ENCODE measurements at places on chromosomes 6 and 20.

- no peak for DNase-seq
Measured at GRCh38 chr6:139016337-139017213, 12.0 kb upstream of the ABRACL start.

DNA sequence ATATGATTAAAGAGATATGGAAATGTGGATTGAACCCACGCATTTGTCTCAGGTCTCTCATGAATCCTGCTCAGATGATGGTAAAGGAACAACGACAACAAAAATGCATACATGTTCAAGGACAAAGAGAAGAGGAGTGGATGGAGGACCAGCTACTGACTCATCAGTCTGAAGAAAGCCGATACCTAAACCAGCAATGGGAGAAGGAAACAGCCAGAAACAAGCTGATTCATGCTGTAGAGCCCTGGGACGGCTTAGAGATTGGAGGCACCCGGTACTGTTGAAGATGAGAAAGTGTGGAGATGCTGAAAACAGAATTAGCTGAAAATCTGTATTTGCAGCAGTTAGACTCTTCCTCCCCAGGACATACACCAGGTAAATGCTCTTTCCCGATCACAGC lies 14.4 kb upstream of the RIPPLY2 start:
- no peak for DNase-seq

- no peak for DNase-seq
Measured at GRCh38 chr20:7207186-7207798, 439.8 kb downstream of the BMP2 start.

- DNase-seq = no peak
Measured at GRCh38 chr6:79621579-79621978, 9.6 kb upstream of the SH3BGRL2 start.

DNA sequence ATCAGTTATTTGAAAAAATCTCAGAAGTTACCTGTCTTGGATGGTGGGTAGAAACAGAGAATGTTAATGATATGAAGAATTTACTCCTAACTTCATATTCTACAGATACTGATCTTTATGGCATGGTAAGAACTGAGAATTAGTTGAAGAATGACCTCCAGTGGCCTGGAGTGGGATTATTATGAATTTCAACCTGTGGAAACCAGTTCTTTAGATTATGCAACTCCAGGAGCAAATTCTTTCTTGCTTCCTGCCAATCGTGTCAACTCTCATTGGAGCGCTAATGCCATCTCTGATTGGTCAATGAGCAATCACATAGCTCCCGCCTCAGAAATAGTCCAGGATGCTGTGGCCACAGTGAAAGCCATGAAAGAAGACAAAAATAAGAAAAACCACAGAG lies 40.6 kb downstream of the LYRM2 start:
- no peak for DNase-seq

DNA sequence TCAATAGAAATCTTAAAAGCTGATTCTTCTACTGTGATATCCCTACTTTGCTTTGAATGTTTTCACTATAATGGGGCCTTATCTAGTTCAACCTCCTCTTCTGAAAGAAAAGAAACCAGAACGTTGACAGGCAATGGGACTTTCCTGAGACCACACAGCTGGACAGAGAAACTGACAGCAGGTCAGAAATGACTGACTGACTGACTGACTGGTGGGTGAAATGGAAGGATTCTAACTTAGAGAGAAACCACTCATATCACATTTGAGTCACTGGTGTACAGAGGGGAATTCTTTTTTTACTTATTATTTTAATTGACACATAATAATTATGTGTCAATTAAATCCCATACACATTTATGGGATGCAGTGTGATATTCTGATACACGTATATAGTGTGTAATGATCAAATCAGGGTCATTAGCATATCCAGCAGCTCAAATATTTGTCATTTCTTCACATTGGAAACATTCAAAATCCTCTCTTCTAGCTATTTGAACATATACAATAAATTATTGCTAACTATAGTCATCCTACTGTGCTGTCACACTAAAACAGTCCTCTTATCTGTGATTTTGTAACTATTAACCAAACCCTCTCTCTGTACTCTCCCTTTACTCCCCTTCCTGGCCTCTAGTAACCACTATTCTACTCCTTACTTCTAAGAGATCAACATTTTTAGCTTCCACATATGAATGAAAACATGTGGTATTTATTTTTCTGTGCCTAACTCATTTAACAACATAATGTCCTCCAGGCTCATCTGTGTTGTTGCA lies 64.8 kb upstream of the NRSN1 start:
- DNase-seq = no peak

DNA sequence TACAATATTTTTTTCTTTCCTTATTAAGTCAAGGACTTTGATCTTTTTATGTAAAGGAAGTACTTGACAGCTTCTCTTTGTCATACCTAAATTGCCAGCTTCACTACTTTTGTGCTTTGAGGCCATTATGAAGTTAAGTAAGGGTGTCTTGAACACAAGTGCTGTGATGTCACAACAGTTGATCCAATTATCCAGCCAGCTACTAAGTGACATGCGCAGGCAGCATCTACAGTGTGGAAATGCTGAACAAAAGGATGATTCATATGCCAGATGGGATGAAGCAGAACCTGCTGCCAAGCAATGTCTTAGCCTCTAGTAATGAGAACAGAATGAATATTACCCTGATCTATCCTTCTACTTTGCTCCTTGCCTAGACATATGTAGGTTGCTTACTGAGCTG lies 68.3 kb upstream of the TMEM244 start:
- no peak for DNase-seq

DNA sequence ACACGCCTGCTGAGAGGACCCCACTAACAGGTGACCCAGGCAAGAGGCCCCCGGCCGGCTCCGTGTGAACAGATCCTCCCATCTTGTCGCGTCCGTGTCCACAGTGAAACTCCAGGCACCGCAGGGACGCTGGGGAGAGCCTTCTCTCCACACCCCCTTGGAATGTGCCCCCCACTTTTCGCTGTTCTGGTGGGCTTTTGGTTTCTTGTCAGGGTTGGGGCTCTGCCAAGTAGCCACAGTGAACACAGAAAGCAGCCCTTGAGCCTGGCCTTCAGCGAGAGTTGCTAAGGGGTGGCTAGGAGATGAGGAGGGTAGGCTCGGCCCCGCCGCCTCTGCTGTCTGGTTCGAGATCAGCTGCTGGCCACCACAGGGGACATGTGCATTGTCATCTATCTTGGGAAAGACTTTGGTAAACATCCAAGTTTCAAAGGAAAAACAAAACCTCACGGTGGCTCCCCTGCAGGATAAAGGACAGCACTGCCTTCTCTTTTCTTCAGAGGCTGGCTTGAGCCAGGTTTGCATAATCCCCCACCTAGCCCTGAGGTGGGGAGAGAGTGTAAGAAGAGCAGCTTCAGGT lies 22.7 kb downstream of the SYNDIG1 start:
- DNase-seq = no peak

GRCh38 chr6:95423331-95423730 lies 154.0 kb upstream of the MANEA start:
- DNase-seq = no peak

DNA sequence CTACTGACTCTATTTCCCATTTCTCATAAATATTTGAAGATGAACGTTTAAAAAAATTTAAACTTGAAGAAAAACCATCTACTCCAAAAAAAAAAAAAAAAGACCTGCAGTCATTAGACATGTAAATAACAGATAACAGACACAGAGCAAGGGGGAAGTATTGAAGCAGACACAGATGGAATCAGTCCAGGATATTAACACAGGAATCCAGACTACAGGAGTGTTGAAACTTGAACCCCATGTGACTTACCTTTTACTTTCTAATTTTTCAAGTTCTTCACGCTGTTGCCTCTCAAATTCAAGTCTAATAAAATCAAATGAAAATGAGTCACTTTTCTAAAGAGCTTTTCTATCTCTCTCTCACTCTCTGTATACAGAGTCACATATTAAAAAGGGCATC lies 191.8 kb downstream of the KIF16B start:
- no peak for DNase-seq

GRCh38 chr6:74507649-74508048 lies 698.2 kb downstream of the COL12A1 start:
- no peak for DNase-seq

- DNase-seq = no peak
Measured at GRCh38 chr6:73791336-73791735, 95.3 kb downstream of the CD109 start.

- no peak for DNase-seq
Measured at GRCh38 chr20:59019217-59019616, at the start of gene TUBB1. TSS of gene TUBB1 (plus strand) at chr20:59019429. CDS start at chr20:59019523, 94 bp downstream.

GRCh38 chr20:33164763-33165095 lies 3.2 kb upstream of the BPIFA2 start:
- no peak for DNase-seq

DNA sequence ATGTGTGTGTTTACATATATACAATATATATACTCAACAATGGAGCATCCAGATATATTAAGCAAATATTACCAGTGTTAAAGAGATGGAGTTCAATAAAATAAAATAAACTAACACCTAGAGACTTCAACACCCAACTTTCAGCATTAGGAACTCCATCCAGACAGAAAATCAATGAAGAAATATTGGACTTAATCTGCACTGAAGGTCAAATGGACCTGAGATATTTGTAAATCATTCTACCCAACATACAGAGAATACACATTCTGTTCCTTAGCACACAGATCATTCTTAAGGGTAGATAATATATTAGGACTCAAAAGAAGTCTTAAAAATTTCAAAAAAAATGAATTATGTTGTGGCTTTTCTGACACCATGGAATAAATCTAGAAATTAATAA lies 832.3 kb upstream of the ADGRB3 start:
- no peak for DNase-seq

GRCh38 chr6:90251295-90251992 lies 45.2 kb downstream of the BACH2 start:
- DNase-seq = no peak

GRCh38 chr6:125191916-125192609 lies 38.5 kb downstream of the TPD52L1 start:
- DNase-seq = peak; percentile 65

GRCh38 chr20:58909585-58909984 lies 57.1 kb downstream of the GNAS start:
- DNase-seq = no peak

DNA sequence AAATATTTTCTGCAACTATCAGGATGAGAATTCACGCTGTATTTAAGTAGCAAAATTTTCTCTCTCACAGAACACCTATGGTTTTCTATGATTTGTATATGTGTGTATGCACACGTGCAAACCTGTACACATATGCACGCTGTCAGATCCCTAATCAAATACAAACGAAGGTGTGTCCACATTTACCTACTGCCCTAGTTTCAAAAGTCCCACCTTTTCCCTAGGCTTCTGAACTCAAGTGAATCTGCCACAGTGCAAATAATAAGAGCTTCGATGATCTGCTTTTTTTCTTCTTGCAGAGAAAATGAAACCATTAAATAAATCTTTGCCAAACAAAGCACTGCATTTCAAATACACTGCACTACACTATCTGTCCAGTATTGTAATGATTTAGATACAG lies 6.5 kb downstream of the HIVEP2 start:
- no peak for DNase-seq

GRCh38 chr6:136718476-136718875 lies 73.8 kb downstream of the MAP3K5 start:
- no peak for DNase-seq

GRCh38 chr6:166692723-166693302 lies 65.8 kb upstream of the RPS6KA2 start:
- DNase-seq = no peak

DNA sequence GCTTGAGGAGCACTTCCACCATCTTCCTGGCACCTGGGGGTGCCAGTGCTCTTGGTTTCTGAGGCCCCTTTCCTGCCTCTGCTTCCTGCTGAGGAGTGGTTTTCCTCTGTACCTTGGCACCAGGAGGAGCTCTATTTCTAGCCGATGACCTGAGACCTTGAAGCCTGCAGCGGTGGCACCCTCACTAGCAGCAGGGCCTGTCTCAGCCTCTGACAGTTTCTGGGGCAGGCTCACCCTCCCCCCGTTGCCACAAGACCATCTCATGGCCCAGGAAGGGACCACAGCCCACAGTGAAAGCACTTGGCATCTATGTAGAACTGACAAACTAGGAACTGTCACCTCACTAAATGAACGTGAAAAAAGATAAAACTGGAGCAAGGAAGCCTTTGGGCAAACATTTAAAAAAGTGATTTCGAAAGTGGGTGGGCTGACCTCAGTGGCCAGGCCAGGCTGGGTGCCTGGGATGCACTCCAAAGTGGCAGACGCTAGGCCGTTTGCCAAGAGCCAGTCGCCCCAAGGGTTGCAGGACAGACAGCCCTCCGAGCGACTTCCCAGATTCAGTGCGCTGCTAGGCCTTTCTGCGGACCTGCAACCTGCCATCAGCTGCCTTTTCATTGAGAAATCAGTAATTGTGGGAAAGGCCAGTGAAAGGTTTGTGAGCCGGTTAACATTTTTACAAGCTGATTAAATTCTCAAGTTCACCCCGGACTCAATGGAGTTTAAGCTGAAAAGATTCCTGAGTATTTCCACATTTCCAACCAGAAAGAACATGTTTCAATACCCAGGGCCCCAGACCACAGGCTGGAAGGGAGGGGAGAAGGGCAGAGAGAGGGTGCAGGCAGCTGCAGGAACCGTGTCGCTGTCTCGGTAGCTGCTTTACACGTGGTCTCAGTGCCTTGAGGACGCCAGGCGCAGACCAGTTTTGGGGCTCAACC lies 303.7 kb downstream of the ESR1 start:
- no peak for DNase-seq

GRCh38 chr20:58322083-58322482 lies 12.6 kb downstream of the RAB22A start:
- DNase-seq = no peak

GRCh38 chr20:5353624-5354496 lies 37.1 kb upstream of the PROKR2 start:
- DNase-seq = no peak

DNA sequence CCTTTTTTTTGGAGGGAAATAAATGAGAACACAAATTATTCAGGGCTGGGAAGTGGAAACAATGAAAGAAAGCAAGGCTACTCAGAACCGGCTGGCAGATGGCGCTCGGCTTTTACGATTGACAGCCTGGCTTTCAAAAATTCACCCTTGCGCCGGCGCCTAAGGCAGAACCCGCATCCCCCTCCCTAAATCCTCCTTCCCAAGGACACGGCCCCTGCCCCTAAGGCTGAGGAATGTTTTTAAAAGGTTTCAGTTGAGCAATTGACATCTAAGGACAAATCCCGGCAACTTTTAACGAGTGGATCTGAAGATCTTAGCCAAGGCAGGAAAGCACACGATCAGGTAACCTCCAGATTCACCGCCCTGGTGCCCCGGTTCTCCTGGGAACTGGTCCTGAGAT lies 16.3 kb downstream of the GNAS start:
- DNase-seq = no peak

DNA sequence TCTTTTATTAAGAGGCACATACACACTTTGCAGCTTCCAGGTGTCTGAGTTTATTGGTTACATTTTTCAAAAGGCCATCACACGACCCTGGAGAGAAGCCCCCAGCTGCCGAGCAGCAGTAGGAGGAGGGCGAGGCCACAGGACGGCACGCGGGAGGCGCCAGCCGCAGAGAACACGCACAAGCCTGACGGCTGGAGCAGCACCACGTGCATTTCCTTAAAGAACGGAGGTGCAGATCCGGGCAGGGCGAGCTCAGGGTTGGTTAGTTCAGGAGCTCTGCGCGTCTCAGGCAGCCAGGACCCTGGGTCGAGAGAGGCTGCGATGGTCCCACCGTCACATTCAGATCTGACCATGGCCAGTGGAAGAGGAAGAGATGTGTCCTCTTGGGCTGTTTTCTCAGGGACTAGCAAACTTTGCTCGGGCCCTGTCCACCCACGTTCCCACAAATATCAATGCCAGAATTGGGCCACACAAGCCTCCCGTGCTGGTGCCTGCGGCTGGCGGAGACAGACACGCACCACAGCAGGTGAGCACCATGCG lies 121.4 kb upstream of the AFDN start:
- DNase-seq = no peak

Measured in activated CD4-positive, alpha-beta T cell treated with anti-CD3 and anti-CD28 coated beads, Interleukin-2, amount 50 U/mL, for 48 hours (primary cell).